ENCODE measurements at places on chromosomes 5 and 9.

- no peaks in the 10 kb centered on the region for H3K27me3 ChIP-seq
- H3K4me3 ChIP-seq = no peak overlapping the region
- DNase-seq = no peak
- no peaks in the 10 kb centered on the region for H3K36me3 ChIP-seq
These were observed 217.1 kb downstream of the TSSK1B start for GRCh38 chr5:113217619-113218184.

- no peak overlapping the region for H3K27ac ChIP-seq
- H3K27me3 ChIP-seq = no peaks in the 10 kb centered on the region
- H3K36me3 ChIP-seq = no peaks in the 10 kb centered on the region
These were observed 181.9 kb downstream of the CETN3 start for GRCh38 chr5:90227683-90228082.

- no peaks in the 10 kb centered on the region for H3K36me3 ChIP-seq
- H3K4me1 ChIP-seq = no peaks in the 10 kb centered on the region
- no peak overlapping the region for H3K4me3 ChIP-seq
- no peak overlapping the region for H3K27ac ChIP-seq
- no peaks in the 10 kb centered on the region for H3K27me3 ChIP-seq
These were observed 338.6 kb downstream of the TMEM38B start for GRCh38 chr9:106032978-106033377.

DNA sequence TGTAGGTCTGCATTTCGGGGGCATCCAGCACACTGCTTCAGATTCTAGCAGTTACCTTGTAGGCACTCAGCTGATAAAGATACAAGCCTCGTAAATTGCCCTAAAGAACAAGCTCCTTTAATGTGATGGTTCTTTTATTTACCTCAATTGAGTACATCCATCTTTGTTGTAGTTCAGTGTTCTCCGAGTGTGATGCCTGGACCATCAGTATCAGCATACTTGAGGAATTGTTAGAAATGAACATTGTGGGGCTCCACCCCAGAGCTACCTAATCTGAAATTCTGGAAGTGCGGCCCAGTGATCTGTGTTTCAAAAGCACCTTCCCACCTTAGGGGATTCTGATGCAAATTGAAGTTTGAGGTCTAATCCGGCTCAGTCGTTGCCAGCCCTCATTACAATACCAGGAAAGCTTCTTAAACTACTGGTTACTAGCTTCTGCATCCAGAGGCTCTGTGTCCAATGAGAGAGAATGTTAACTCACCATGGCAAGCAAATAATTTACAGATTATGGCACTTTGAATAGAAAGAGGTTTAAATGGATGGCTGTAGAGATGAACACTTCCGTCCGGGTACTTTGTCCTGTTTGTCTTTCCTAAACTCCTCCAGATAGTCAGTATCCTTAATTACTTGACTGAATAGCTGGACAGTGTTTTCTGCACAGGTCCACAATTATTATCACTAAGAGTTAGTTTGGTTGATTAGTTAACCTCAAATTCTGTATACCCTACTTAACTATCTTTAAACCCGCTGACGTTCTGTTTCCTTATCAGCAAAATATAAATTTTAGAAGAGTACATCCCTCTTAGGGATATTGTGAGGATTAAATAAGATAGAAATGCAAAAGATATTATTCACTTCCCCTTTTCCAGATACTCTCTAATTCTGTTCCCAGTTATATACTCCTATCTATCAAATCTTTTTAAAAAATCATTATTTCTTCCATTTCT is 47.9 kb downstream of the RAI14 start:
- no peak overlapping the region for H3K27ac ChIP-seq
- H3K36me3 ChIP-seq = no peaks in the 10 kb centered on the region
- DNase-seq = no peak
- no peaks in the 10 kb centered on the region for H3K4me1 ChIP-seq

- no peaks in the 10 kb centered on the region for H3K36me3 ChIP-seq
- no peak overlapping the region for H3K27ac ChIP-seq
- H3K4me1 ChIP-seq = no peaks in the 10 kb centered on the region
- no peak overlapping the region for H3K4me3 ChIP-seq
- DNase-seq = peak; percentile 55
These were observed 72.7 kb downstream of the GHR start for GRCh38 chr5:42495914-42496313.

- H3K4me1 ChIP-seq = no peaks in the 10 kb centered on the region
- no peaks in the 10 kb centered on the region for H3K36me3 ChIP-seq
- H3K27me3 ChIP-seq = peaks cover 9% of the 10 kb centered on the region
- no peak for DNase-seq
- no peak overlapping the region for H3K27ac ChIP-seq
These were observed 24.7 kb upstream of the RNU6ATAC start for GRCh38 chr9:134189145-134189469.

DNA sequence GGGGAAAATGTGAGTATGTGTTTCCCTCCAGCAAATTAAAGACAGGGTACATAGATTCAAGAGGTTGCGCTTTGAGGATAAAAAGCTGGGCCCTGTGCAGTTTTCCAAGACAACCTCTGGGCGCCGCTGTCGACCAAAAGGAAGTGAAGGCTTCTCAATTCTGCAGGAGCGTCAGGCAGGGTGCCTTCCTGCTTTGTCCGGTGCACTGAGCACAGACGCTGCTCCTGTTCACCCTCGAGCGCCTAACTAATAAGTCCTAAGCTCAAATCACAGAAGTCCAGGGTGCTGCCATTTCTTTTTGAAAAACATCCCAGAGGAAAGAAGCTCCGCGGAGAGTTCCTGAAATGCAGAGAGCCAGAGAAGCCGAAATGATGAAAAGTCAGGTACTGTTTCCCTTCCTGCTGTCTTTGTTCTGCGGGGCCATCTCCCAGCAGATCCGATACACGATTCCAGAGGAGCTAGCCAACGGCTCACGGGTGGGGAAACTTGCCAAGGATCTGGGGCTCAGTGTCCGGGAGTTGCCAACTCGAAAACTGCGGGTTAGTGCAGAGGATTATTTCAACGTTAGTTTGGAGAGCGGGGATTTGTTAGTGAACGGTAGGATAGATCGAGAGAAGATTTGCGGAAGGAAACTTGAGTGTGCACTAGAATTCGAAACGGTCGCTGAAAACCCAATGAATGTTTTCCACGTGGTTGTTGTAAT is at the start of gene PCDHGB1:
Gene PCDHGB1, plus strand, starts transcription at position 183 of the 703 bp plus-strand sequence. Its CDS starts 162 bp downstream, at position 345.
- H3K27ac ChIP-seq = no peak within 1 kb of the TSS
- H3K4me3 ChIP-seq = peak within 1 kb of the TSS; percentile 27
- DNase-seq = peak; percentile 60

DNA sequence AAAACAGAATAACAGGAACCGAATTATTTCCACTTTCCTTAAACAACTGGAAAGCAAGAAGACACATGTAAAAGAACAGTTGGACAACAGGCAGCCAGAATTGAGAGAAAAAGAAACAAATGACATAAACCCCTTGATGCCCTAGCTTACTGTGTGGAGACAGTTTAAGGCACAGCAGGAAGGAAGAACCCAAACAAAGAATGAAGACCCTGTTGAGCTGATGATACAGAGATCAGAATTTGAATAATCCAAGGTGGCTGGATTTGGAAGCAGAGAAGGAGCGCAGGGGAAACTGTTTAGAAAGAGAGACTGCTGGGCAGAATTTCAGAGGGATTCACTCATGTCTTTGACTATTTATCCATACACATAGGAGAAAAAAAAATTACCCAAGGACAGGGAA is 316.3 kb upstream of the POU5F2 start:
- DNase-seq = no peak
- no peaks in the 10 kb centered on the region for H3K4me1 ChIP-seq

- H3K36me3 ChIP-seq = no peaks in the 10 kb centered on the region
- H3K27me3 ChIP-seq = no peaks in the 10 kb centered on the region
- DNase-seq = peak; percentile 91
- no peak overlapping the region for H3K27ac ChIP-seq
- H3K4me3 ChIP-seq = no peak overlapping the region
- no peaks in the 10 kb centered on the region for H3K4me1 ChIP-seq
These were observed 256.7 kb upstream of the CD180 start for GRCh38 chr5:67453111-67453905.

GRCh38 chr9:3125602-3126405 is 281.9 kb upstream of the PUM3 start:
- H3K36me3 ChIP-seq = no peaks in the 10 kb centered on the region
- H3K27me3 ChIP-seq = no peaks in the 10 kb centered on the region
- H3K27ac ChIP-seq = no peak overlapping the region
- no peak for DNase-seq
- H3K4me1 ChIP-seq = no peaks in the 10 kb centered on the region
- no peak overlapping the region for H3K4me3 ChIP-seq

DNA sequence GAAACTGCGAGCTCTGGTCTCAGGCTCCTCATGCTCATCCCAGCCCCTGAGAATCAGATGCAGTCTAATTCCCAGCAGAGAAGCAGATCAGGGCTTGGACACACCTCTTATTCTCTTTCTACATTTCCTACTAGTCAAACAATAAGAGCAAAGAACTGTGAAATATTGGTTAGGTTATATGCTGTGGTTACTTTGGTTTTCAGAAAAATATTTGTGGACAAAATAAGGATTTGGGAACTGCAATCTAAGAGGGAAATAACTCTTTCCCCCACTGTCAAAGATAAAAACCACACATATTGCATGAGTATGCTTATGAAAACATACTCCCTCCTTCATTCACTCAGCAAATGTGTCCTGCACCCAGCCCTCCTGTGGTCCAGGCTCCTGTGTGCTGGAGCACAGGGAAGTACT is 164.5 kb upstream of the S1PR3 start:
- DNase-seq = peak; percentile 83
- H3K4me1 ChIP-seq = no peaks in the 10 kb centered on the region
- no peak overlapping the region for H3K4me3 ChIP-seq
- H3K27me3 ChIP-seq = peaks cover 3% of the 10 kb centered on the region
- no peak overlapping the region for H3K27ac ChIP-seq

DNA sequence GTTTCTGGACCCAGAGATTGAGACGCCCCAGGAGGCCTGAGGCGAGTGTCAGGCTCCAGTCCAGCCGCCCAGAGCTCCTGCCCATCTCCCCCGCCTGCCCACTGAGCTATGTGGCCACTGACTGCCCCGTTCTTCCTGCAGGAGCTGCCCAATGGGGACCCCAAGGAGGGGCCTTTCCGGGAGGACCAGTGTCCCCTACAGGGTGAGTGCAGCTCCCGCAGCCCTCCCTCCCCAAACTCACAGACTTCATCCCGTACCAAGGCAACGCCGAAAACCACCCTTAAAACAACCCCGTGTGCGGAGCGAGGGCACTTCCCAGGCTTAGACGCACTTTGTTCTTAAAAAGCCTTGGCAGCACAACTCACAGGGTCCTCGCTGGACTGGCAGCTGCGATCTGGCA is 23.4 kb downstream of the NKD2 start:
- no peak overlapping the region for H3K4me3 ChIP-seq
- no peaks in the 10 kb centered on the region for H3K36me3 ChIP-seq
- no peaks in the 10 kb centered on the region for H3K4me1 ChIP-seq
- DNase-seq = no peak
- H3K27me3 ChIP-seq = no peaks in the 10 kb centered on the region

DNA sequence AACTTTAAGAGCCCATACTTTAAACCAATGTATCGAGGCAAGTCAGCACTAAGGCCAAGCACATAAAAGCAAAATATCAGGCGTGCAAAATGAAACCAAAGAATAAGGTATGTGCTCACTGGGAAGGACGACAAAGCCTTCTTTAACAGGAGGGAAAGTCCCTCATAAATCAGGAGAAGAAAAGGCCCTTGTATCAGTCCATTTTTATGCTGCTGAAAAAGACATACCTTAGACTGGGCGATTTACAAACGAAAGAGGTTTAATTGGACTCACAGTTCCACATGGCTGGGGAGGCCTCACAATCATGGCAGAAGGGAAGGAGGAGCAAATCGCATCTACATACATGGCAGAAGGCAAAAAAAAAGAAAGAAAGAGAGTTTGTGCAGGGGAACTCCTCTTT is 68.9 kb downstream of the UBE2QL1 start:
- no peak overlapping the region for H3K4me3 ChIP-seq
- DNase-seq = no peak
- no peak overlapping the region for H3K27ac ChIP-seq

DNA sequence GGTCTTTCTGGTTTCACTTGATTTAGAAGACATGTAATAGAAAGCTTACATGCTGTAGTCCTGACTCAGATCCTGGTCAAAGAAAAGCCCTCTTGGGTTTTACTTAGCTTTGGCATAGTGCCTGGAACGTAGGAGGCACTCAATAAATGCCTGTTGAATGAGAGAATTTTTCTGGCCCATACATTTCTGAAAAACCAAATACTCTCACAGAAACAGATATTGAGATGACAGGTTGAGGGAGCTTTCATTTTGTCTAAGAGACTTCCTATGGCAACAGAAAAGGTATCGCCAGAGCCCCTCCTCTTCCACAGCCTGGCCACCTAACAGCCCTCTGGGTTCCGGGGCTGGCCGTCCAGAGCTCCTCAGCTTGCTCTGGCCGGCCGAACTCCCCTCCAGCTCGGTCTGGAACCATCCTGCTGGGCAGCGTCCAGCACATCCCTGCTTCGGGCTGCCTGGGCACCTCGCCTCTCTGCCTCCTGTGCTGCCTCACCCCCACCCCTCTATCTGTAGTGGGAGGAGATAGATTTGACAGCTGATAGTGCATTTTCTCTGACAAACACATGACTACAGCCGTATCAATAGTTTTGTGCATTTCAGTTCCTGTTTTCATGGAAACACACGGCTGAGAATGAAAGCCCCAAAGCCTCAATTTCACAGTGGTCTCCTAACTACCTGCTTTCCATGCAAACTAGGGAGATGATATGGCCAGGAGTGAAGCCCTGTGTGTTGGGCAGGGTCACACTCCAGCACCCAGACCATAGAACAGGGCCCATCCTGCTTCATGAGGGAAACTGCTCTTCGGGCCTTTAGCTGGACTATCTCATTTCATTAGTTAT is 1.1 kb downstream of the IL4 start:
- peaks cover 21% of the 10 kb centered on the region for H3K4me1 ChIP-seq
- peak; percentile 98 for DNase-seq
- H3K36me3 ChIP-seq = no peaks in the 10 kb centered on the region
- no peaks in the 10 kb centered on the region for H3K27me3 ChIP-seq
- H3K27ac ChIP-seq = peak overlapping the region; percentile 81

DNA sequence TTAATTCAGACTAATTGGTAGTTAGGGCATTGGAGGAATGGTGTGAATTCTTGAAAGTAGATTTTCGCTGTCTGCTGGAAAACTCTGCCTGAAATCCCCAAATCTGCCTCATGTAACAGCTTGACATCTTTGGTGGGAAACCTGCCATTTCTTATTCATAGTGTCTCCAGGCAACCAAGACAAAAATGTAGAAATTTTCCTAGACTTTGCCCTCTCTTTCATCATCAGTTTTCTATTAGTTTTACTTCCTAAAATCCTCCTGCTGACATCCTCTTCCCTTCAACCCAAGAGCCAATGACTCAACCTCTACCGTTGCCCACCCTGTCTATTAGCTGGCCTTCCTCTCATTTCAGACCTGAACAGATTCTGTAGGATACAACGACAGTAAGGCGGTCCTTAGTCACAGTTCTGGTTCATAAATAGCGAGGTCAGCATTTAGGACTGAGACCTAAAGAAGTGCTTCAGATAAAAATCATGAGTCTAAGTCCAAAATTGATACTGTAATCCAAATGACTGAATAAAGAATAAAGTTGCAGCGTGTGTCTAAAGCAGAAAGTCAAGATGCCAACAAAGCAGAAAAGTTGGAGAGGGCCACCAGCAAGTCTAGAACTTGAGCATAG is 133.9 kb downstream of the MUSK start:
- no peak overlapping the region for H3K4me3 ChIP-seq
- H3K27me3 ChIP-seq = no peaks in the 10 kb centered on the region
- no peaks in the 10 kb centered on the region for H3K36me3 ChIP-seq
- H3K27ac ChIP-seq = peak overlapping the region; percentile 2
- peaks cover 6% of the 10 kb centered on the region for H3K4me1 ChIP-seq
